ENCODE measurements at places on chromosomes 2 and 18.
A peak's percentile ranks its signal among the peaks of the same experiment; 100 is the strongest.

- no peak for DNase-seq
Observed at GRCh38 chr2:239827523-239827890, 197.6 kb downstream of the NDUFA10 start.

- no peak for DNase-seq
Observed at GRCh38 chr2:193542762-193543161, 1348.0 kb upstream of the TMEFF2 start.

GRCh38 chr18:63073481-63073880 is 246.1 kb downstream of the BCL2 start:
- no peak for DNase-seq

- DNase-seq: no peak
Observed at GRCh38 chr2:205857520-205858237, 175.4 kb downstream of the NRP2 start.

- DNase-seq: no peak
Observed at GRCh38 chr2:141534666-141535362, 596.0 kb downstream of the LRP1B start.

DNA sequence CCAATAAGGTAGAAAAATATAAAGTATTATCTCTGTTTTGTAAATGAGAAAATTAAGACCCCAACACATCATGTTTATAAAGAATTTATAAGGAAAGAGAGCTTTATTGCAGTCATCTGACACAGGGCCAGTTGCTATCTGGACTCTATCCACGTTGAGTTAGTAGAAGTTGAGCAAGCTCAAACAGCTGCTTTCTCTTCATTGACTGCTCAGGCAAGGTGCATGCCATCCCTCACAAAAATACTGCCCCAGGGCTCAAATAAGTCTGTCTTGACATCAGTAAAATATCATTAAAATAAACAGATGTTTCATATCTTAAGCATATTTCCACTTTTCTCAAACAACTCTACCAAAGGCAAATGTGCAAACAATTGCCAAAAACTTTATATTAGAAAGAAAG is 14.8 kb downstream of the COL5A2 start:
- DNase-seq: no peak

- DNase-seq: no peak
Observed at GRCh38 chr2:135150725-135151124, 98.6 kb downstream of the RAB3GAP1 start.

DNA sequence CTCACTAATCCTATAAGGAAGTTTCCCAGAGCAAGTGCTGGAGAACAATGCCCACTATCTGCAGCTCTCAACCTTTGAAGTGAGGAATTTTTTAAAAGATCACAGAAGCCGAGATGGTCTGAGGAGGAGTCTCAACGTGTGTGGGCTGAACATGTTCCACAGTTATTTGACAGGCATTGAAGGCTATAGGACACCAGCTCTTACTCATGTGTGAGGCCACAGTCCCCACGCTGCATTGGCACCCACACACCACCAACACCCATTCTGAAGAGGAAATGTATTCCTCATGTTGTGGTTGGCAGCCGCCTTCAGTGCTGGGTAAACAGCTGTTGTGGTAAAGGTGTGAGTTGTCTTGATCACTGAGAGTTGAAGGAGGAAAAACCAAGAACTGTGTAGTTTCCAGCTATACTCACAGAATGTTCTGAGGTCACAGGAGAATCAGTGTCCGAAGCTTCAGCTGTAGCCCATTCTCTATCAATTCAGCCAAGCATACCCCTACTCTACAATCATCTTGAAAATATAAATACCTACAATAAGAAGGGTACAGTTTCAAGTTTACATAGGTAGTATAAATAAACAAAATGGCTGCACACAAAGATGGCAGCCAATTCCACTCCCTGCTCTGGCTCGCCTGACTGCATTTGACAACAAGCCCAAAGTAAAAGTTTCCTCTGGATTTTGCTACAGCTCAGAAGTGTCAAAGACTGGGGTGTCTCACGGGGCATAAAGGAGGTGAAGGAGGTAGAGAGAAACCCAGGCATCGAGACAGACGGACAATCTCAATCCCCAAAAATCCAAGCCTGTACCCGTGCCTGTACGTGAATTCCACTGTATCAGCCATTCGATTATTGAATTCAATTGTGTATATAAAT is 12.1 kb downstream of the CD226 start:
- DNase-seq: peak; percentile 68

- DNase-seq: no peak
Observed at GRCh38 chr2:6556755-6557154, 309.0 kb downstream of the CMPK2 start.

DNA sequence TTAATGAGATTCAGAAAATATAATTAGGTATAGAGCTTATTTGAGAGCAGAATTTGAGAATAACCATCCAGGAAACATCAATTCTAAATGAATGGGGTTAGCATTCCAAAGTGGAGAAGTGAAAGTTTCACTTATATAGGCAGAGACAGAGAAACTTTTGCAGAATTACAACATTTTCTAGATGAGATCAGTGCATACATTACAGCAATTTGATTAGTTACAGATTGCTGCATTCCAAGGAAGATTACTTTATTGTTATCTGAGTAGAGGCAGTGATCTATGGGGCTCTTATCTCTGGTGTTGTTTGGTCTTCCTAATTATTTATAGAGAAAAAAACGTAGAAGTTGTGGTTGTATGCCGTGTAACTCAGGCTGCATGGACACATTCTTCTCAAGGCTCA is 373.8 kb upstream of the SYT4 start:
- no peak for DNase-seq

GRCh38 chr2:175350105-175350504 is 168.6 kb upstream of the ATP5MC3 start:
- DNase-seq: no peak

- no peak for DNase-seq
Observed at GRCh38 chr18:62614494-62614893, 91.7 kb downstream of the ZCCHC2 start.

DNA sequence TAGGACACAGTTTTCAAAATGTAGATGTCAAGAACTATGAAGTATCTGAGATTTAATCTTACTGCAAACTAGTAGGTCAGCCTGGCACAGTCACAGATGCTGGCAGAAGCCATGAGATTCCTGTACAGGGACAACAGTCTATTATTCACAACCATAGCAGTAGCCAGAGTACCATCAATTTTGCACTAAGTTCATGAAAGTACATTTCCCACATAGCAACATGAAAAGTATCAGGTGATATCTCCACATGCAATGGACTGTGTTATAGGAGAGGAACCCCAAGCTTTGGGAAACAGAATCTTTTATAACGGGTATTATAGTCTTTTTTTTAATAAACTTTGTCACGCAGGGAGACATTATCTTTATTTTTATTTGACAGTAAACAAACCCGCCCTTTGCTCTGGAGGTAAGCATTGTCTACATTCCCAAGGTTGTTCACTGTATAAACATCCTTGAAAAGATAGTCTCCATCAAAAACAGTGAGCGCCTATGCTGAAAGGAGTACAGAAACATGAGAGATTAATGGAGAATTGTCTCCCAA is 33.4 kb upstream of the DPP4 start:
- DNase-seq: no peak

DNA sequence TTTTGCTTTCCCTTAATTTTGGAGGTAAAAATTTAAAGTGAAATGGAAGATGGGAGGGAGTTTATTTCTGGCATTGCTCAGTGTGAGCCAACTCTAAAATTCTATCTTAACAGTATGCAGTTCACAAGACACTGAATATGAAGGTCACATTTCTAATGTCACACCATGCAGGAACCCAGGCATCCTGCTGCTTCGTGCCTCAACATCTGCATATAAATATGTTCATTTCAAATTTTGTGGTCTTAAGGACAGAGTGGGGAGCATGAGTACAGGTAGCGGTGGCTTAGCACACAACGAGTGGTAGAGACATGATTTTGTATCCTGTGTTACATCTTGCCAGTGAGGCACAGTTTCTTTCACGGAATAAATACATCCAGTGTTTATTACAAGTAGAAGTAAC is 102.4 kb downstream of the ARL4C start:
- DNase-seq: no peak

Measured in stimulated activated CD4-positive, alpha-beta T cell treated with anti-CD3 and anti-CD28 coated beads, Interleukin-12 subunit alpha, Interleukin-12 subunit beta, amount 100 ng/mL, for 4 hours (primary cell).